ENCODE measurements at places on chromosomes 6 and 20.
A peak's percentile ranks its signal among the peaks of the same experiment; 100 is the strongest.

- DNase-seq = no peak
Observed at GRCh38 chr6:157831424-157832249, 8.6 kb downstream of the SNX9 start.

DNA sequence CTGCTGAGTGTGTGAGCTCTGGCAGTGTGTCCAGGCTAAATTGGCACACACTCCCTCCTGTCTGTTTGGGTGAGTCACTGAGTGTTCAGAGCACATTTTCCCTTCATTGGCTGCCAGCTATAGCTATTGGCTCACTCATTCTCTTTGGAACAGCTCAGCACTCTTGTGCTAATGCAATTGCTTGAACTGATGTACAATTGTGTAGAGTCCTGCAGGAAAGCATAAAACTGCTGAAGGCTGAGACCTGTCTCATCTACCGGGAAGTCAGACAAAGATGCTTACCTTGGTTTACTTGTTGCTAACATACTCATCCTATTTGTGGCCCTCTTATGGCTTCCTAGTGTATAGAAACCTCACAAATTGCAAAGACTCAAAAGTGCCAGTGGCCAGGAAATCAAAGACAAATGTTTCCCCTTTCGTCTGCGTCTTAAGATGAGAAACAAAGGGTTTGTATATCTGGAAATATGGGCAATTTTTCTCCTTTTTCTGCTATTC lies 351.0 kb downstream of the BCKDHB start:
- no peak for DNase-seq

DNA sequence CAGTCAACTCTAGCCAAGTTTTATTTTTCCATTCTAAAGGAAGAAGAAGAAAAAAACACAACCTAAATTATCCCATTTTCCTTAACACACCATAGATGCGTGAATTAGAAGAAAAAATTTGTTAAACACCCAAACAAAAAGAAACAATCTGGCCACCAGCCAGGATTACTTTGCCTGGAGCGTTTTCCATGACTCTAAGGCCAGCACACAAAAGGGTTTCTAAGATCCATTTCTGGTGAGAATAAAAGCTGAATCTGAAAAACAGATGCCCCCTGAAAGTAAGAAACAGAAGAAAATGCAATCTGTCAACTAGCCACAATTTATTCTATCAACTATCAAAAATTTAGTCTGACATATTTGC lies 267.2 kb upstream of the SULF2 start:
- no peak for DNase-seq

DNA sequence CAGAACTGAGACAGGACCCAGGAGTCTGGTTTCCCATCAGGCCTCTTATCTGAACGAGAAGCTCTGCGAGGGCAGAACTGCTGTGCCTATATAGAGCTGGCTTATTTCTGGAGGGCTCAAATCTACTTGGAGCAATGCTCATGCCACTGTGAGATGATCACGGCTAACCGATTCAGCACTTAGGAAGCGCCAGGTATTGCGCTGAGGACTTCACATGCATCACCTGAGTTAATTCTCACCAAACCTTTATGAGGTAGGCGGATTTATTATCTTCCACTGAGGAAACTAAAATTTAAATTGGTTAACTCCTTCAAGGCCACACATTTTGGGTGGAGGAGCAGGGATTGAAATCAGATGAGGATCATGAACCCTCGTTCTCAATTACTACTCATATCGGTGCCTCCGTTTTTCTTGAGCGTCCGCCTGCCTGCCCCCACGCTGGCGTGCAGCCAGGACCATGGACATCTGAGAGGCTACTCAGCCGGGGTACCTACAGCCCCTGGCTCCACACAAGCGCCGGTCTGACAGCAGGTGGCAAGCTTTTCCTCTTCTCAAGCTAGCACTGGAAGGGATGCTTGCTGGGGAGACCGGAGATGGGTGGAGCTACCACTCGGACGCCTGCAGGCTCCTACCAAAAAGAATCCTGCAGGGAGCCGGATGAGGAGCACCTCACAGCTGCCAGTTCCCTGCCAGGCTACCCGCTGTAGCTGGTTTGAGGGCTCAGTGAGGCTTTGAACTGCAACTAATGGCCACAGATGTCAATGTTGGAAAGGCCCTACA lies 1.0 kb upstream of the PCIF1 start:
- DNase-seq = peak; percentile 81

DNA sequence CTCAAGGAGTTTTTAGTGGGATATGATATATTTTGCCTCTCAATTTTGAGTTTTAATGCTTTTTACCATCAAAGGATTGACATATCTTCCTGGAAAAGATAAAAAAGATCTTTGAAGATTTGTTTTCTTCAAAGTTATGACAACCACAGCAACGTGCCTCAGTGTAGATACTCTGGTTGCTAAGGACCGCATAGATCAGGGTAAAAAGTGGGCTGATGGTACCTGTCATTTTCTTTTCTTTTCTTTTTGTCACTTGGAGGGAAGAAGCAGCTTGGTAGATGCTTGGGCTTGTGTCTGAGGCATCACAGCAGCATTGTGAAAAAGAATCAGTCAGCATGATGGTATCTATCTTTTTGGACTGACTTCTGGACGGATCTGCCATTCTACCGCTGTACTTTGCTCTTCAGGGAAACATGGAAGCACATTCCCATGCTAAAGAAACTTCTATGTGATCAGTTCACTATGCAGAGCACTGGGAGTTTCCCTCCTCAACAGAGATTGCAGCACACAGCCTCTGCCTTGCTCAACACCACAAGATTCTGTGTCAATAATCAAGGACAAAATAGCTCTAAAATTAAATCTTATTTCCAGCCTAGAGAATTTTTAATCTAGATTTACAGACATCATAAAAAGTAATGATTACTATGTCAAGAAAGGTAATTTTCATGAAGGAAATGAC lies 54.8 kb upstream of the SGK1 start:
- no peak for DNase-seq

DNA sequence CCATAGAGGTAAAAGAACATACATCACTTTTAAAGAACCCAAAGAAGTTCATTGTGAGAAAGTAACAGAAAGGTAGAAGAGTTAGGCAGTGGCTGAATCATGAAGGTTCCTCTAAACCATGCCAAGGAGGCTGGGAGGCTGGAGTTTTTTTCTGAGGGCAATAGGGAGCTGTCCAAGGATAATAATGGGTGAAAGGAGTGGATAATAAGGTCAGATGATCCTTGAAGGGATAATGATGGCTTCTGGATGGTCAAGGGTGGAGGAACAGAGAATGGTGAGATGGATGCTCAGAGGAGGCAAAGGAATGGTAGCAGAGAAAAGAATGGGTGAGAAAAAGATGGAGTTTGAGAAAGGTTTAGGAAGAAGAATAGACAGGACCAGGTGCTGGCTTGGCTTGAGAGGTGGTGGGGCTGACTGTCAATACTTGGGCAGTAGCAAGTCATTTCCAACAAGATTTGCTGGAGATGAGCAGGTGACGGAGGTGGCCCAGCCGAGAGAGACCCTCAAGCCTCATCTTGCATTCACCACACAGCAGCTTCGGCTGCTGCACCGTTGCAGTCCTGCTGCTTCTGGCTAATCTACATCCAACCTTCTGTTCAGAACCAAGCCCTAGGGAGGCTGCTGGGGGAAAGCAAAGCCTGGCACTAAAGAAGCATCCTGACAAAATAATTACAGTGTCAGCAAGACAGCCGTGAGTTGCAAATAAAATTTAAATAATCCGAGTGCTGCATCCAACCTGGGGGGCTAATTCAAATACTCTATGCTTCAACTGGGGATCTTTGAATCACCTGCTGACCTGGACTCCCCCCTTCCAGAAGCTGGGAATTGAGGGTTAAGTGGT lies 131.2 kb upstream of the KCNG1 start:
- no peak for DNase-seq

DNA sequence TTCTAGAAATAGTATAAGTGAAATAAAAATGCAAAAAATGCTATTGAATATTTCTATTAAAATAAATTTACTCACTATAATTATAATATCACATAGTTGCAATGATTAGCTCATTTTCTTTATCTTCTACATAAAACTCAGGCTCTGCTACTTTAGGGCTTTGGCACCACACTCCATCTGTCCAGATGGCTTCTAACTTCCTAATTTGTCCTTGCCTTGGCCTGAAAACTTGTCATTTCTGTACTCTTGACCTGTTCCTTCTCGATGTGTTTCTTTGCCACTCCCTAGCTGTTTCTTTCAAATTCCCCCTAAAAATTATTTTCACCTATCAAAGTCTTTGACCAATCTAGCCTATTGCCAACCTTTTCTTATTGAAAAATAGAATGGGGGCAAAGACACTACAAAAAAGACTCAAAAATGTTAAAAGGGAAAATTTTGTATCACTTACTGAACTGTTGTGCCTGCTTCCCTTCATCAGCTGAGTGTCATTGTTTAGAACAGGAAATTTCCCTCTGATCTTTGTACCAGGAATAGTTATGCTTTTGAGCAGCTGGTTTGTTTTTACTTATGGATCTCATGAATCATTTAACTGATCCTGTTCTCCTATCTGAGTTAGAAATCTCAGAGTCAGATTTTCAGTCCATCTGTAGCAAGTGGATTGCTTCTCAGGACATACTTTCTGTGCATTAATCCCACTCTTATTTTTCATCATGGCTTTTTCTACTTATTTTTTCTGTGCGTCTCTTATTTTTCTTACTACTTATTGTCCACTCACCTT lies 279.2 kb upstream of the CNR1 start:
- DNase-seq = no peak

GRCh38 chr6:163712981-163713380 lies 298.5 kb downstream of the QKI start:
- DNase-seq = no peak
